GM12878 (cell line): ENCODE measurements at places on chromosomes 6 and 20. TPM values are rescaled to one million over a fixed set of nuclear protein-coding genes. Genes with fewer than 3 reads are reported as not detected.

DNA sequence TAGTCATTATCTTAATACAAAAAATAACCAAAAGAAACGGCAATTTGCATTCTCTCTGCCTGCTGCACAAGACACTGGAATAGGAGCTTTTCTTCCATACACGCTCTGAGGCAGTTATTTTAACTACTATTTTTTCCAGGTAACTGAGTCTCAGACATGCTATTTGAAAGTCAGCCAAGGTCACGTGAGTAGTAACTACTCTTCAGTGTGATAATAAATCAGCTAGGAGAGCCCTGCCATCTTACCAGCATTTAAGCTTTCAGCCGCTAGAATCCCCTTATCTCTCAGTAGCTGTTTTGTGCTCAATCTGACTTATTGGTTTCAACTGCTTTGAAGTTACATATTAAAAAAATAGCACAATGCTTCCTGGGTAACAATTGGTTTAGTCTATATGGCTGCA is 84.5 kb downstream of the NRN1 start:
- DNase-seq, result no peak

DNA sequence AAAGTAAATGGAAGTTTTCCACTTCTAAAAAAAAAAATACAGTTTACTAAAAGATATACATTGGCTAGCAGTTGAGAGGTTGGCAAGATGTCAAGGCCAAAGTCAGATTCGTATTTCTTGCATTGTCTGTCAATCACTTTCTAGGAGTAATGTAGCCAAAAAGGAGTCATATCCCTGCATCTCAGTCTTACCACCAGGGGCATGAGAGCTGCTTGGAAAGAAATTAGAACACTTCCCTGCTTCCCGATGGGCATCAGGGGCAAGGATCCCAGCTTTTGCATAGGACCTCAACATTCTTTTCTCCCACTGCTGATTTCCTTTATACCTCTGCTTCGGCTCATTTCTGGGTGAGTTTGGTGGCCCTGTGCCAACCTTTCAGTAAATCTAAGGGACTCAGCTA is 581.0 kb upstream of the MAP3K7 start:
- DNase-seq, result no peak

DNA sequence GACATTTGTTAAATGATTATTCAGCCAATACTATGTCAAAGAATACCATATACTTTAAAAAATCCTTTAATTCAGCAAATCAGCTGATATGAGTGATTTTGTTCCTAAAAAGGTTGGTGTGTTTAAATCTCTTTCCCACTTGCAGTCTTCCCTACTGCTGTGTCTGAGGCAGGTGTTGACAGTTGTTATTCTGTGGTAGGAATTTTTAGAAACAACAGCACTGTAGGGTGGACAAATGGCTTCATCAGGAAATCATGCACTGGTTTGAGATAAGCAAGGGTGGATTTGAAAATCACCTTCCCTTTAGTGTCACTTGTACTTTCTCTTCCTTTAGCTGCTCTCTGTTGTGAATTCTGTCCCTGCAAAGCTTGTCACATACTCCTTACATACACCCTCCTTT is 213.7 kb upstream of the SGK1 start:
- no peak for DNase-seq

DNA sequence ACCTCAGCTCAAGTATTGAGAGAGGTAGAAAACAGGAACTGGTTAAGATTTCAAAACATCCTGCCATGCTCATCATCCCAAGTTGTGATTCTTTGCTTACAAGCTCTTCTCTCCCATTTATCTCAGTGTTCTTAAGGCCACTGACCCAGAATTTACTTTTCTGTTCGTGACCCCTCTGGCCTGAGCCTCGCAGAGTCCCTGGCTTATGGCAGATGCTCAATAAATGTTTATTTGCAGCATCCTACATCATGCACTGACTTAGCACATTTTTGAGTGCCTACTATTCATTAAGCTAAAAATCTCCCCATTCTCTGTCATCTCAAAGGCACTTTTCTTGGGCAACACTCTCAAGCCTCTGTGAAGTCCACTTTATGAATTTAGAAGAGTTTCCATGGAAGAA is 33.4 kb upstream of the MC3R start:
- DNase-seq, result no peak

- DNase-seq, result peak; percentile 31
Observed at GRCh38 chr6:56595490-56596122, 47.1 kb downstream of the DST start.

The CDH22 gene
- not detected in 2 replicates for total RNA-seq

The HEBP2 gene
- 23.8 and 24.8 TPM in 2 replicates for total RNA-seq

The SCRT2 gene
- total RNA-seq, result not detected in 2 replicates

The GPLD1 gene
- total RNA-seq, result 1.0 and 1.2 TPM in 2 replicates

The TCF21 gene
- total RNA-seq, result 0.08 TPM in 1 of 2 replicates, not detected in the other
